ENCODE measurements at places on chromosomes 2 and 18.

DNA sequence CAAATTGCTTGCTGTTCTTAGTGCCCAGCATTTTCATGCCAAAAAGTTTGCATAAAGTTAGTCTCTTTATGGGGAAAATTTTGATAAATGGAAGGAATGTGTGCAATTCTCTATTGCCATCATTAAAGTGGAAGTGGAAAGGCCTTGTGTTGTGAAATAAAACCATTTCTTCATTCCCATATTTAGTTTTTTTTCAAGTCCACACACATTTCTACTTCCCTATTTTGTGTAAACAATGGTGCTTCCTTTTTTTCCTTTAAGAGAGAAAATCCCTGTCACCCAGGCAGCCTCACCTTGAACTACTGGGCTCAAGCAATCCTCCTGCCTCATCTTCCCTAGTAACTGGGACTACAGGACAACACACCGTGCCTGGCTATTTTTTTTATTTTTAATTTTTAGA is 42.3 kb upstream of the NCOA1 start:
- DNase-seq = no peak

DNA sequence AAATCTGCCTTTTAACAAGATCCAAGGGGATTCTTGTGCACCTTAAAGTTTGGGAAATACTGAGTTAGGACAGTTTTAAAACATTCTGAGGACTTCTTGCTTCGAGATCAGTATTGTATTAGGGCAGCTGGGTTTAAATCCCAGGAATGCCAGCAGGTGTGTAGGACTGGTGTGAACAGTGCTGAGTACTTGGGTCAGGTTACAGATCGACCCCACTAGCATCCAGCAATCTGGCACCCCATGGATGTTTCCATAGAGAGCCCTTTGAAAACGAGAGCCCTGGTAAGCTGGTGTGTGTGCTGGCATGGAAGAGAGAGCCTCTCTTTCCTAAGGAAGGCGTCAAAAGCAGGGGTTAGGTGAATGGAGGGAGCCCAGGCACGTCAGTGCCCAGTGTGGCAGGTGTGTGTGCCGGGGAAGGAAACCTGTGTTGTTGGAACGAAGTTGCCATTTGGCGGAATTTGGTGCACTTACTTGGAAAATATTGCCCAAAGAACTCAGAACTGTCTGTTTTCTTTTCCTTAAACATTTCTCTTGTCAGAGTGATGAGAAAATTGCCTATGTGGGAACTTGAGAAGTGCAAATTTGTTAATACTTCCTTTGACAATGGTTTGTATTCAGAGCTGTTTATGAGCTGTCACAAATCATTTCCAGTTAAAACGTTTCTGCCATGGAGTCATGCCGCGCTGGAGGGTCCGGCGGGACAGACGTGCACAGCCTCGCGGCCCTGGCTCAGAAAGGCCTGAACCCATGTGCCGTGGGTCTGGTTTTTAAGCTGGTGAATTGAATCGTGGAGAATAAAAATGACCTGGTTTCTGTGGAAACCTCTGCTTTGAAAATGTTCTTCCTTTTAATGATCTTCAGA is 38.1 kb downstream of the LDLRAD4 start:
- no peak for DNase-seq

DNA sequence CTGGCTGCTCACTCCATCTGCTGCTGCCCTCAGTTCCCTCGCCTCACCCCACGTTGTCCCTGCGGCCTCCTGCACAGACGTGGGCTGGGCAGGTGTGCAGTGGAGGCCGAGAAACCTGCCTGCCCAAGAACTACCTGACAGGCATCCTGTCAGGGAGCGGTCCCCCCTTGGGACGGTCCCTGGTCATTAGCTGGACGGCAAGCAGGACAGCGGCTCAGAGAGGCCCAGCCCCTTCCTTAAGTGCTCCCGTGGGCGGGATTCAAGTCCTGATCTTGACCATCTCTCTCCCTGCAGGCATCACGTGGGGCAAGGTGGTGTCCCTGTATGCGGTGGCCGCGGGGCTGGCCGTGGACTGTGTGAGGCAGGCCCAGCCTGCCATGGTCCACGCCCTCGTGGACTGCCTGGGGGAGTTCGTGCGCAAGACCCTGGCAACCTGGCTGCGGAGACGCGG is 11.3 kb downstream of the BOK start:
- DNase-seq = no peak

GRCh38 chr2:208529796-208530195 is 123.2 kb downstream of the PTH2R start:
- no peak for DNase-seq

DNA sequence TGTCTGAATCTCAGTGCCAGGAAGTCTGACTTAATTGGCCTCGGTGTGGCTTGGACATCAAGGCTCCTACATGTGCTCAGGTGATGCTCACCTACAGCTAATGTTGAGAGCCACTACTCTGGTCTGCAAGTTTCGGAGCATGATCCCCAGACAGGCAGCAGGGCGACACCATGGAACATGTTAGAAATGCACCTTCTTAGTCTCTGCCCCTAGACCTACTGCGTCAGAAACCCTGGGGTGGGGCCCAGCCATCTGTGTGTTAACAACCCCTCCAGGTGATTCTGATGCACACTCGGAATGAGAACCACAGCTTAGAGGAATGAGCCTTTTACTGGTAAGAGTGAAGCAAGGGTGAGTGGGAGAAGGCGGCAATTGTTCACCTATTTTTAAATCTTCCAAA is 86.9 kb upstream of the NABP1 start:
- DNase-seq = no peak
